ENCODE measurements at places on chromosomes 5 and 9.
A peak's percentile ranks its signal among the peaks of the same experiment; 100 is the strongest.

GRCh38 chr9:99244344-99245260 is 22.5 kb downstream of the SEC61B start:
- DNase-seq: no peak

DNA sequence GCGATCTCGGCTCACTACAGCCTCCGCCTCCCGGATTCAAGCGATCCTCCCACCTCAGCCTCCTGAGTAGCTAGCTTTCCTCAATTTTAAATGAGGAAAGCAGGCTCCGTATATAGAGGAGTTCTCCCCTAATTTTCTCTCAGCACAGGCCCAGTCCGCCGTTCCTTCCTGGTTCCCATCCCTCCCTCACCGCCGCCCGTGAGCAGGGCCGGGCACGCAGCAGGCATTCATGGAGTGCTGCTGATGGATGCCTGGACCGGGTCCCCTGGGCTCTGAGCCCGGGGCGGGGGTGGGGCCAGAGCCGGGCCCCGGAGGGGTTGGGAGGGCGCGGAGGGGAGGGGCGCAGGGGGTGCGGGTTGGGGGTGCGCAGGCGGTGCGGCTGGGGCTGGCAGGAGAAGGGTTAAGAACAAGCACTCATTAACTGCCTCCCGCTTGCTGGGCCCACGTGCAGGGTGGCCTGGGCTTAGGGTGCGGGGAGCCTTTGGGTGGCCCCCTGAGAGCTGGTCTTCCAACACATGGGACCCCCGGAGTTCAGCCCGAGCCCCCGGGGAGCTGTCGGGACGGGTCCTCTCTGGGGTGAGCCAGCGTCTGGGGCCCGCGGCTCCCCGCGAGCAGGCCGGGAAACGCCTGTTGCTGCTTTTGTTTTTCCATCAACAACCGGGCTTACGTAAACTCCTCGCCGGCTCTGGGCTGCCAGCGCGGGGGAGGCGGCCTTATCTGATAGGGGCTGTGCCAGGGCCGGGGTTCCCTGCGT is 33.7 kb downstream of the LHX2 start:
- DNase-seq: peak; percentile 18

DNA sequence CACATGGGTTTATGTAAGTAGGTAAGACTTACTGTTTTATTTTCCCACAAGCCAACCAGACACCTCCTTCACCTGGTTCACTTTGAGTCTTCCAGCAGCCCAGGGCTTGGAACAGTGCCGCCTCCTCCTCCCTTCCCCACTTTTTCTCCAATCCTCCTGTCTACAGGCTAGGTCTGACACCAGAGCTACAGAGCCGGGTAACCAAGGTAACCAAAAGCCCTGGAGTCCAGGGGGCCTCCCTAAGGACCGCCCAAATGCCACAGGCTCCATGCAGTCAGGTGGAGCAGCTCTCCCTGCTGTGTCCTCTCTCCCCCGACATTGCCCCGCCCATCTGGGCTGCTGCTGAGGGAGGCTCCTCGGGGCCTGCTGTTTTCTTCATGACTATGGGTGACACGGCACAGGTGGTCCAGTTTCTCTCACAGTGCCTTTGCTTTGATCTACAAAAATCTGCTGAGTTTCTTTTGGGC is 138.0 kb upstream of the EFNA5 start:
- DNase-seq: peak; percentile 4

GRCh38 chr9:7237473-7238246 is 479.9 kb downstream of the KDM4C start:
- DNase-seq: peak; percentile 95

DNA sequence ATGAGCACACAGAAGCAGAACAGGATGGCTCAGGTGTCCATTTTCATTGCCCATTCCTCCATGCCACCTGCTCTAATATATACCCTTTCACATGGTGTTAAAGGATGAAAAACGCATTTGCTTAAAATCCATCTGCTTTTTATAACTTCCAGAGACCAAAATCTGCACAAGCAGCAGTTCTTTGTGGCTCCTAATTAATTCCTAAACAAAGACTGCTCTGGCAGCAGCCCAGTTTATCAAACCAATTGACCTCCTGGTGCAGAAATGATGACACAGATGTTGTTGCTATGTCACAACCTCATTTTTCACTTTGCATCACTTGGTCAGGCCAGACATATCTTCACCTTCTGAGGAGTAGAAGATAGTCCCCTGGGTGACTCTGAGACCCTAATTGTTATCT is 141.2 kb downstream of the ASTN2 start:
- DNase-seq: no peak

GRCh38 chr5:101782352-101783103 is 513.6 kb downstream of the SLCO4C1 start:
- DNase-seq: no peak

GRCh38 chr5:156532921-156533320 is 206.0 kb downstream of the SGCD start:
- DNase-seq: no peak

DNA sequence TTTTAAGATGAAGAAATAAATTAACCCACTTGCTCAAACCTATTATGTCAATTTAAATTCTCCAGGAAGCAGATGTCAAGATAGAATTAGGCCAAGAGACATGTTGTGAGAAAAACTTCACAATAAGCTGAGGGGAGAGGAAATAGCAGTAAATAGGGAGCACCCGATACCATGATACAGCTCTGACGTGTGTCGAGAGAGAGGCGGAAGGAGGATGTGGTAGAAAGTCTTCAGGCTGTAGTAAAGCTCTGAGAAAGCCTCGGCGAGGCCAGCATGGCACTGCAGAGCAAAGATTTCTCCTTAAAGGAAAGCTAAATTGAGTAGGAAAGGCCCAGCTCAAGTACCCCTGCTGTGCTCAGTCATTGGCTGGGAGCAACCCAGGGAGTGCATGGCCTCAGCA is 6.0 kb upstream of the PUM3 start:
- DNase-seq: no peak

GRCh38 chr9:23621188-23621587 is 204.9 kb downstream of the ELAVL2 start:
- DNase-seq: no peak

- no peak for DNase-seq
Observed at GRCh38 chr5:139094154-139095131, 103.7 kb downstream of the SIL1 start.

GRCh38 chr5:36297653-36298052 is 4.0 kb downstream of the RANBP3L start:
- no peak for DNase-seq

DNA sequence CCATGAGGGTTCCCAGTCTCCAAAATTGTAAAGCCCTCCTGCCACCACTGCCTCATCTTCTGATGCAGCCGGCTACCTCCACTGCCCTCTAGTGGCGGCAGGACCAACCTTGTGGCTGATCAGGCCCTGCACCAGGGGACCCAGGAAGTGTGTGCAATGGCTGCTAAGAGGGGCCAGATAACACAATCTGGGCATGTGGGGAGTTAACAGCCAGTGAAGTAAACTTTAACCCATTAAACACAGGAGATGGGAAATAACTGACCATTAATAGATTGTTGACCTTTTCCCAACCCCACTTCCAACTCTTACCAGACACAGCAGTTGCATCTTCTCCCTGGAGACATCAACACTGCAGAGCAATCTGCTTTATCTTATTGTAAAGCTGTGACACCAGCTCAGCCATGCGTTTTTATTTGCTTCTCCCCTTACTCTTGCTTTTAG is 63.3 kb downstream of the FREM1 start:
- no peak for DNase-seq

GRCh38 chr9:93048566-93049448 is 9.7 kb upstream of the SUSD3 start:
- no peak for DNase-seq

DNA sequence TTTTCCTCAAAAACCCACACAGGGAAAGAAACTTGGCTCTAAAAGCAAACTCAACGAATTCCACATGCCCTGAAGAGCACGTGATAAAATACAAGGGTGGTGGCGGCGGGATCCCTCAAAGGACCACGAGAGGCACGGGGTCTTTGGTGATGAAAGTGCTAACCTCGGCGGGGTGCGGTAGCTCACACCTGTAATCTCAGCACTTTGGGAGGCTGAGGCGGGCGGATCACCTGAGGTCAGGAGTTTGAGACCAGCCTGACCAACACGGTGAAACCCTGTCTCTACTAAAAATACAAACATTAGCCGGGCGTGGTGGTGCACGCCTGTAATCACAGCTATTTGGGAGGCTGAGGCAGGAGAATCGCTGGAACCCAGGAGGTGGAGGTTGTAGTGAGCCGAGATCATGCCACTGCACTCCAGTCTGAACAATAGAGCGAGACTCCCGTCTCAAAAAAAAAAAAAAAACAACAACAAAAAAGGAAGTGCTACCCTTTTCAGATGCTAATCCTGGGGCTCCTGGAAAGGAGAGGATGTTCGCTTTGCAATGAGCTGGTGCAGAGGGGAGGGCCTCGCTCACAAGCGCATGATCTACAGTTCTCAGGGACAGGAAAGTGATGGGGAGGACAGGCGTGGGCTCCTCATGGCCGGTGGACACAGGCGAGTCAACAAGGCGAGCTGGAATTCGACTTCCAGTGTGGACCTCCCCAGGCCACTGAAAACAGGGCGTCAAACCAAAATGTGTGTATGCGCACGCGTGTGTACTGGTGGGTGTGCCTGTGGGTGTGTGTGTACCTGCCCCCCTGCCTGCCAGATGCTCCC is 54.1 kb downstream of the USP20 start:
- DNase-seq: no peak

GRCh38 chr9:21853414-21853813 is 51.0 kb downstream of the MTAP start:
- no peak for DNase-seq

GRCh38 chr5:179239256-179240135 is 105.8 kb downstream of the ADAMTS2 start:
- DNase-seq: no peak

DNA sequence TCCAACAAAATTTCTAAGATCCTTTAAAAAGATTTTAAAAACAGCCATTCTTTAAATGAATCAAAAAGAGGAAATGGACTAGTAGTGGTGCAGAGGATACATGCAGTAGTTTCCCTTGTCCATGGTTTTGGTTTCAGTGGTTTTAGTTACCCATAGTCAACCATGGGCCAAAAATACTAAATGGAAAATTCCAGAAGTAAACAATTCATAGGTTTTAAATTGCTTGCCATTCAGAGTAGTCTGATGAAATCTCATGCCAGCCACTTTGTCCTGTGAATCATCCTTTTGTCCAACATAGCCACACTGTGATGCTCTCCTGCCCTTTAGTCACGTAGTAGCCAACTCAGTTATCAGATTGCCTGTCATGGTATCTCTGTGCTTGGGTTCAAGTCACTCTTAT is 286.1 kb downstream of the ANXA1 start:
- DNase-seq: no peak

DNA sequence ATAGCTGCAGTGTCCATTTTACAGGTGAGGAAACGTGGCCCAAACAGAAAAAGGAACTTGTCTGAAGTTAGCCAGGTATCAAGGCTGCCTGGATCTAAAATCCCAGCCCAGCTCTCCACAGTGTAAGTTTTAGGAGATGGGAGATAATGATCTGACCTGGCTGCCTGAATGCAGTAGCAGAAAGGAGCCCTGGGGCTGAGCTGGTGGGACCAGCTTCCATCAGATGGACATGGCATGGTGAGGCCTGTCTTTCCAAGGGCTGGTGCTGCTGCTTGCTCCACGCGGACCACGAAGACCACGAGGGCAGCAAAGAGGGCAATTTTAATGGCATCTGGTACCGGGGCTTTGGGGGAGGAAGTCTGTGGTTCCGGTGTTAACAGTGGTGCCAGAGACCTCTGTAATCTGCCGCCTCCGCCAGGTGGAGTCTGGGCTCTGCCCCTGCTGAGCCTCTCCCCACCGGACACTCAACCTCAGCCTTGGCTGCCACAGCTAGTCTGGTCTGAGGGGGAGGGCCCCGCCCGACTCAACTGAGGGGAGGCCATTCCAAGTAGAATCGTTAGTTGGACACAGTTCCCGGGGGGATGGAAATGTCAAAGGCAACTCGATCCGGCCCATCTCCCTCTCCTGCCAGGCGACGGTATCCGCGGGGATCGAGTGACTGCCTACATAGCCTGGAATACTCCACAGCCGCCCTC is 650 bp downstream of the MYORG start:
- DNase-seq: no peak

DNA sequence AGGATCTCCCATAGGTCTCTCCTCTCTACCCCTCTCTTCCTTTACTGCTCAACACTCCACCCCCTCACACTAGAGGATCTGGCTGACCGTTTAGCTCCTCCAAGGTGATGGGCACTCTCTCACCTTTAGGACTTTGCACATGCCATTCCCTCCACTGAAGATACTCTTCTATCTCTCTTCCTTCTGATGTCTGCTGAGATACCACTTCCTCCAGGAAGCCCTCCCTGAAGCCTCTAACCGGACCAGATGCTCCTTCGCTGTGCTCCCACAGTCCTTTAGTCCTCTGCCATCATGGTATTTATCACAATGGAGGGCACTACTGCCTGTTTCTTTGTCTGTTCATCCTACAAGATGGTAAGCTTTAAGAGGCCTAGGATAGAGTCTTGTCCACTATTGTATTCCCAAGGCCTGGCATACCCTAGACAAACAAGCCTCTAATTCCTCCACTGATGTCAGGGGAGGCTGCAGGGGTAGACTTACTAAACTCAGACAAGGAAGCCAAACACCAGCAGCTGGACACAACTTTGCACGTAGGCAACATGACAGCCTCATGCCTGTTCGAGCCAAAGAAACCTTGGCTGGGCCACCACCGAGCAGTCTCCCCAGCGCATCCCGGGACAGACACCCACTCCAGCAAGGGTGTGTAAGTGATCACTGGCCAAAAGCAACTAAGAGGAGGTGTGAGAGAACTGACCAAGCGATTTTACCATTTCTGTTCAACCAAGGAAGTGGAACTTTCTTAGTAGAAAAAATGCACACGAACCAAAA is 20.2 kb downstream of the ORM2 start:
- no peak for DNase-seq

DNA sequence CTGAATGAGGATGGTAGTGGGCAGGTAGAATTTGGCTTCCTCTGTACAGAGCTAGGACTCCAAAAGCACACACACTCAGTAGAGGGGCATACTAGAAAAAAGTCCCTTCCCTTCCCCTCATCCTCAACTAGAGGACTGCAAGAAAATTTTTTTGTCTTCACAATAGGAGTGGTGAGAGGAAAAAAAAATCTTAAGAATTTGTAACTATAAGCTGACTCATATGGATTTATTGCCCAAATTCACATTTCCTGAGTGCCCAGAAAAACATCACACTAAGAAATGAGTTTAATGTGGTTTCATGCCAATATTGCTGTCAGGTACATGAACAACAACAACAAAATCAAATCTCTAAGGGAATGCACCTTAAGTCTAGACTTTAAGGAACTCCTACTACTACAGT is 43.7 kb downstream of the RANBP6 start:
- no peak for DNase-seq
